ENCODE measurements at places on chromosomes 1 and 21. TPM values are rescaled to one million over a fixed set of nuclear protein-coding genes. Genes with fewer than 3 reads are reported as not detected.

GLUL gene
- total RNA-seq, result 182 TPM

GSTM4 gene
- 12.9 TPM for total RNA-seq

LIPI gene
- total RNA-seq, result not detected

LRRC53 gene
- not detected for total RNA-seq

PLCH2 gene
- total RNA-seq, result 0.53 TPM

C8B gene
- total RNA-seq, result not detected

AK5 gene
- total RNA-seq, result 37.0 TPM

KIAA1614 gene
- total RNA-seq, result 8.8 TPM

CHRM3 gene
- total RNA-seq, result 0.03 TPM

RIIAD1 gene
- not detected for total RNA-seq

FAM78B gene
- total RNA-seq, result 0.36 TPM

SLC6A17 gene
- 0.79 TPM for total RNA-seq

LRRC8D gene
- 20.7 TPM for total RNA-seq

LHX8 gene
- total RNA-seq, result not detected

SH3BGR gene
- 5.3 TPM for total RNA-seq

LAPTM5 gene
- total RNA-seq, result 0.26 TPM

PRDM2 gene
- total RNA-seq, result 9.6 TPM

ATP1A4 gene
- not detected for total RNA-seq

ETV3L gene
- total RNA-seq, result not detected

CYP4B1 gene
- not detected for total RNA-seq

OR14C36 gene
- total RNA-seq, result not detected

CYP4A11 gene
- total RNA-seq, result not detected

SPATA45 gene
- not detected for total RNA-seq
